ENCODE measurements at places on chromosomes 4 and X.
A peak's percentile ranks its signal among the peaks of the same experiment; 100 is the strongest.

- no peak for DNase-seq
These were observed 30.9 kb downstream of the MCUB start for GRCh38 chr4:109590905-109591304.

- DNase-seq: no peak
These were observed 223.8 kb upstream of the BOD1L1 start for GRCh38 chr4:13851085-13851940.

DNA sequence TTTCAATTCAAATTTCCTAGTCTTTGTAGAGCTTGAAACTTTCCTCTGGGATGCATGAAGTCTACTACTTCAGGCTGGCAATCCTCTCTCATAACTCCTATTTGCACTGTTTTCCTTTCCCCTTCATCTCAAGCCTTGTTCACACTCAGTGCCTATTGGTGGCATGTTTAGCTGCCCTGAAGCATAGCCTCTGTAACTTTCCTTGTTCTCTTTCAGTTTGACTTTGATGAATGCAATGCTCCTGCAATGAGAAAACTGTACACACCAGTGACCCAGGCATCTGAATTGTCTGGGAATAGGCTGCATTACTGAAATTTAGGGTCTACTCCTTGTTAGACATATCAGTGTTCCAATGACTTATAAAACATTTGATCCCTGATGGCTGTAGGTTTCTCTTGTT is 81.7 kb downstream of the ANK2 start:
- DNase-seq: no peak

GRCh38 chr4:127997534-127998388 is 32.6 kb downstream of the ABHD18 start:
- no peak for DNase-seq

- no peak for DNase-seq
These were observed 42.2 kb downstream of the PPM1K start for GRCh38 chr4:88242144-88242543.

GRCh38 chrX:71365875-71366673 is at the start of gene TAF1:
TAF1 (plus strand) TSS chrX:71366357; CDS start chrX:71366375, 18 bp downstream.
- DNase-seq: peak; percentile 61

- DNase-seq: no peak
These were observed 10.7 kb upstream of the NKX1-1 start for GRCh38 chr4:1416948-1417260.

GRCh38 chrX:119240356-119240755 is 4.3 kb downstream of the PGRMC1 start:
- DNase-seq: no peak

GRCh38 chrX:154436983-154437752 is at the start of gene GDI1:
GDI1 (plus strand) TSS chrX:154437154; CDS start chrX:154437255, 101 bp downstream.
- peak; percentile 70 for DNase-seq

DNA sequence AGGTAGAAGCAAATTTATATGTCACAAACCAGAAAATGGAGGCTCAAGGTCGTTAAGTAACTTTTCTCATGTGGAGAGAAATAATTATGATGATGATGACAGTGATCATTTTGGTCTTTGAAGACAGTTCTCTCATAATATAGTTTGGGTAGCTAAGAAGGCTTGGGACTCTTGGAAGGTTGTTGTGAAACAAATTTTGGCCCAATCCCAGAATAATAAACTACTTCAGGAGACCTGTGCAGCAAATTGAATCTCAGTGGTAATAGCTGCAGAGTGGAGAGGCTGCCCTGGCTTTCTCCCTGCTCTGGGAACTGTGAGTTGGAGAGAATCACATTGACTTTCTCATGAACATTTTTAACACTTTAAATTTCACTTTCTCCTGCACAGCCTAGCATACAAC is 217.2 kb upstream of the BOD1L1 start:
- DNase-seq: no peak

- no peak for DNase-seq
These were observed 1038.0 kb downstream of the PCDH19 start for GRCh38 chrX:99371976-99372595.

GRCh38 chr4:155407480-155407879 is 30.7 kb upstream of the MAP9 start:
- no peak for DNase-seq

GRCh38 chrX:12985331-12985730 is 10.4 kb downstream of the TMSB4X start:
- DNase-seq: no peak

DNA sequence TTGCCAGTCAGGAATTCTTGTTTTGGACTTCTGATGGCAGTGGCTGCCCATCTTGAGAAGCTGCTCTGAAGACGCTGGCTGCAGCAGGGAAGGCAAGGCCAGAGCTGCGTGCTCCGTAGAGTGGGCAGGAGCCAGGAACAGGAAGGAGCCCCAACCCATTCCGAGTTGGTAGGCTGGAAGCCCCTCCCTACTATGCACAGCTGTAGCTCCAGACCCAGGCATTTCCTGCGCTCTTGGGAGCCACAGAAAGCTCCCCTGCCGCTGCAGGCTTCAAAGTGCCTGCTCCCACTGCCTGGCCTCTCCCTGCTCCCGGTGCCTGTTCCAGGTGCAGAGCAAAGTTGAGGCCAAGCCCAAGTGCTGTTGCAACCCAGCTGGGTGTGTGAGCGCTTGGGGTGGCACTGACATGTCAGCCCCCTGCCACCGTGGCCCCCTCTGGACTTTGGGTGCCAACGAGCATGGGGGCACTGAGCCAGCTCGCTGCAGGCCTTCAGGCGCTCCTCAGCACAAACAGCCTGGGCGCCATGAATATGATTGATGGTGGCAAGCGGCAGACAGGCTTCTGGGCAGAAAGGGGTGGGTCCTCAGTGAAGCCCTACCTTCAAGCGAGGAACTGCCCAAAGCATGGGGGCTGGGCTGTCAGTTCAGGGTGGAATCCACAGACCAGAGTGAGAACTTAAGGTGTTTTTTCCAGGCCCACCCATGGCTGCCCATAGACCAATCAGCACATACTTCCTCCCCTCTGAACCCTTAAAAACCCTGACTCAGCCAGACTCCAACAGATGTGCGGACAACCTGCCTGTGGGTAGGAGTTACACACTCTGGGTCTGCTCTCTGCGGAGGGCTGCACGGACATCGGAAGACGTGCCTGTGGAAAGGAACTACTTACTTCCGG is 677.2 kb upstream of the INTU start:
- no peak for DNase-seq

GRCh38 chrX:151359931-151360871 is 36.8 kb upstream of the VMA21 start:
- peak; percentile 57 for DNase-seq

DNA sequence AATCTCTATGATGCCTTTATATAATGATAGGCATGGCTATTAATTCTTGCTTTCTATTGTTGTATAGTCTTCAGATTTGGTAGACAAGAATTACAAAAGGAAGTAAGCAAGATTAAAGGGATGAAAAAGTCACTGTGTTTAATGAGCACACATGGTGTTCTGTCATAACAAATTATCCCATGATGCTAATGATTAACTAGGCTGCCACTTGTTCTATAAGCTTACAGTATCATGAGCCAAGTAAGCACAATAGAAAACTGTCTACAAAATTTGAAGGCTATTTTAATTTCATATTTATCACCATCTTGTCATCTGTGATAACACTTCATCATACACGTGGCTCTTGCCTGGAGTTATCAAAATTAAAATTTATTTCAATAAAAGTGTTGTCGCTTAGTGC is 466.7 kb downstream of the GASK1B start:
- DNase-seq: no peak

- no peak for DNase-seq
These were observed 112.8 kb upstream of the ATXN3L start for GRCh38 chrX:13432414-13433297.

- DNase-seq: no peak
These were observed 17.9 kb upstream of the GASK1B start for GRCh38 chr4:158190718-158191117.
